ENCODE measurements at places on chromosomes 4 and X.

DNA sequence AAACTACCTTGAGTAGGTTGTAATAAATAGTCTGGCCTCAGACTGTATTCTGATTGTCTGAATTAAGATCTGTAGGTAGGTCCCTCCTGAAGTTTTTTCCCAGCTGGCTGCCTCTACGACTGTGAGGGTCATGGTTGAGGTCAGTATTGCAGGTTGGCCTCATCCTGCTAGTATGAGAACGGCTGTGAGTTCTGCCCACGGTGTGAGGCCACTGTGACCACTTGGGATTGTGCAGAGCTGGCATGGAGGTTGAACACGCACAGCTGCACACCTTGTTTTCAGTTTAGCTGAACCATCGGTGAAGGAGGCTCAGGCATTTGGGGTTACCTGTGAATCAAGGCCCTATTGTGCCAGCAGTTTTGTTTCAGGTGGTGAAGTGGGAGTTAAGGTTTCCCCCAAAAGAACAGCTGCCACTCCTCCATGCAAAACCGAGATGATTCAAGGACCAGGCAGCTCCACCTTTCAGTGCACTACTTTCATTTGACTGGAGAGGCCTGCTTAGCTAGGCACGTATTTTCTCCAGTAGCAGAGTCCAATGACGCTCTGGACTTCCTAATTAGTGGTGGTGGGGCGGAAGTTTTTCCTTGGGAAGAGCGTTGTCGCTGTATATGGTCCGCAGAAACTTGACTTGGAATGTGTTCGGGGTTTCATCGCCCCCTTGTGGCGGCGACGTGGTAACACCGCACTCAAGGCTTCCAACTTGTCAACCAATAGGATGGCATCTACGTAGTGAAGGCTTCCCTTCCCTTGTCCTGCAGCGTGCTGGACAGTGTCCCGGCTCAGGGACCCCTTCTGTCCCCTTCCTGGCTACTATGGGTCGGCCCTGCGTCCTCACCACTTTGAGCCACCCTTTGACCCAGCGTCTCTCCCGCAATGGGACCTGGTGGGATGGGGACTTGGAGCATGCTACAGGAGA is 13.8 kb downstream of the CMC4 start:
- DNase-seq, result peak; percentile 68

- no peak for DNase-seq
These were observed 19.9 kb downstream of the CC2D2A start for GRCh38 chr4:15489551-15489950.

DNA sequence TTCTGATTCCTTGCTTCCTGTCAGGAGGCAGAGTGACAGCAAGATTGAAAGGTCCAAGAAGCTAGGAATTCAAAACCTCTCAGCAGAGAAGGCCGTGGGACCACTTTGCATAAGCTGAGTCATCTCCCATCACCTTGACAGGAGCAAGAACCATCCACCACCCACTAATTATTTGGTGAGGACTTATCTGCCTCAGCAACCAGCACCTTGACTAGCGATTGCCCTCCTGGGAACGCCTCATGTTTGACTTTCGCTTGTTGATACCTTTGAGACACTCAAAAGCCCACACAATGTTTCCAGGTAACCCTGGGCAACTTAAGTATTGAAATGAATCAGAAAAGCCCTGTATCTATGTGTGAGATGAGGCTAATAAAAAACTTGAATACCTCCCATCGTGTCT is 233.5 kb upstream of the GYPA start:
- no peak for DNase-seq

DNA sequence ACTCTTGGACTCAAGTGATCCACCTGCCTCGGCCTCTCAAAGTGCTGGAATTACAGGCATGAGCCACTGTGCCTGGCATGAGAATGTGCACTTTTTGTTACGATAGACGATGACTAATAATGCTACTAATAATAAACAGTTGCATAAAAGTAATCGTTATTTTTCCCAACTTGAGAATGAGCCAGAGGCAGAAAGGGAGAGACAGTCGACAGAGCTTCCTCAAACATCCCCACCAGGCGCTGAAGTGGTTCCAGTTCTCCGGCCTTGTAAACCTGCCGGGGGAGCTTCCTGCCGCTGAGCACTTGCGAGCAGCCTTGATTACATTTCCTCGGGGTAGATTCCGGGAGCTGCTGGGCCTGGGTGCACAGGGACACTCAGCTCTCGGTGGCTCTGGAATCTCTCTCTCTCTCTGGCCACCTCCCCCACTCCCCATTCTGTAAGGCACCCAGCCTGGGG is 8.9 kb upstream of the HTRA3 start:
- DNase-seq, result peak; percentile 59

DNA sequence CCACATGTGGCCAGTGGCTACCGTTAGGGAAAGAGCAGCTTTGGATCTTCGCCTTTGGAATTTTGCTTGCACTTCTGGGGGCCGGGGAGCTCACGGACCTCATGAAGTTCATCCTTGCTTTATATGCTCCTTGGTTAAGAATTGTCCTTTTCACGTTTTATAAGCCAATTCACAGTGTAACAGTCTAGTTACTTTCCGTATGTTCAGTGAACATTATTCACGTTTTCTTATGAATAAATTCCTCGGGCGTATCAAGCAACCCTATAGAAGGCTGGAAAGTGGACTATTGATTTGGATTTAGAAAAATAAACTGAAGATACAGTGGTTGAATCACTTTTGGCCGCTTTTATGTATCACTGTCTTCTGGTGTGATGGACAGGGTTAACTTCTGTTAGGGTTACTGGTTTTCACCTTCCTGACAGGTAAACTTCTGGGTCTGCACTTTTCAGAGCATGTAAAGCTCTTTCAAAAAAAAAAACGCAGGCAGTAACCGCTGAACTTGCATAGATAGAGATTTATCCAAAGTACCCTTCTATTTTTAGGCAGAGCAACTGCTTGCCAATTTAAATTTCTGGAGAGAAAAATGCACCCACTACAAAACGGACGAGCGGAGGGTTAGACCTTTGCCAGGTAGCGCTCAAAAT is 569 bp upstream of the PDLIM5 start:
- no peak for DNase-seq

GRCh38 chrX:107982356-107982755 is at the start of gene TEX13B:
Gene TEX13B, minus strand, starts transcription at chrX:107982370. Its CDS starts 243 bp downstream, at chrX:107982127.
- DNase-seq, result no peak

DNA sequence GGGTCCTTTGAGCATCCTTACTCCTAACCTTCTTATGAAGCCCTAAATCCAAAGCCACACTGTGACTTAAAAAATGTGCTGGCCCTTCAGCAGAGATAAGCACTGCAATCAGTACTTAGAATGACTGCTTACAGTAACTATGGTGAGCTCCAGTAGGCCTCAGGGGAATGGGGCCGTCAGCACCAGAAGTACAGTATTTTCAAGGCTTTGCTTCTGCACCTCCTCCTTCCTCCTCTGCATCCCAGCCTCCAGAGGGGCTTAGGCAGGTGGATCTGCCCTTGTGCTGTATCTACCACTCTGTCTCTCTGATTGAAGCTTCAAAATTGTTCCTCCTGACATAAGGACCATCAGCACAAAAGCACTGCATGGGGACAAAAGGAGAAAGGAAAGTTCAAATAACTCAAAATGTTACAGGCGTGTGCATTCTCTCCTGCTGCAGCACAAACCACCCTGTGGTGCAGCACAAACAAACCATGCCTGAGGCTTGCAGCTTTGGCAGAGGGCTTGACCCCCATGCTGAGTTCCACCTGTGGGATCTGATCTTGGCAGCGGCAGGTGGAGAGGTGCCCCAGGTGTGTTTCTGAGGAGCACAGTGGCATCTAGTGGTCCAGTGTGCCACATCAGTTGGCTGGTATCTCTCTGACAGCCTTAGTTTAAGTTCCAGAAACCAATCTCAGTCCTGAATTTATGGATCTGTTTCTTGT is 164.7 kb downstream of the SOWAHB start:
- no peak for DNase-seq

DNA sequence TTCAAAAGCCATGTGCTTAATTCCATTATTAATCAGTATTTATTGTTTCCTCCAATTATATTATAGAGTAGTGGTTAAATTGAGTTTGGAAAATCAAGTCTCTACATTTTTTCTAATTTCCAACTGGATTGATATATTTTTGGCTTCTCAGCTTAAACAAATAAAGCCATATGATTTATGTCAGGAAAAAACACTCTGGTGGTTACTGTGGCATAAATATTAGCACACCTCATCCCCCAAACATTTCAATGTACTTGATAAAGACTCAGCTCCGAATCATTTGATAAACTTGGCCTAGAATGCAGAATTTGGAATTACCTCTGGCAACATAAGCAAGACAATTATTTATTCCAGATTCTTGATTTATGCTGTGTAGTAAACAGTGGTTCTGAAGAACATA is 2313.8 kb downstream of the ARAP2 start:
- DNase-seq, result no peak

- DNase-seq, result no peak
These were observed 50.1 kb downstream of the ADD1 start for GRCh38 chr4:2893772-2894171.

DNA sequence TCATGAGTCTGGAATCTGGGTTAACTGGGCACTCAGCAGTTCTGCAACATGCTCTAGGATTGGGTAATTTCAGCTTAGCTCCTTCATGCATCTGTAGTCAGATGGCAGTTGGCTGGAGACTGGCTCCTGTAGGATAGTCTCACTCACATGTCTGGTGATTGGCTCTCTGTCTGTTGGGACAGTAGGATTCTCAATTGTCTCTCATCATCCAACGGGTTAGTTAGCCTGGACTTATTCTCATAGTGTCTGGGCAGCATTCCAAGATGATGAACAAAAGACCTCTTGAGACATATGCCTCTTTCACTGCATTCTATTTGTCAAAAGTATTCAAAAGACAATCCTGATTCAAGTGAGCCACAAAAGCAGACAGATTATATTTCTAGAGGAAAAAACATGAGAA is 795.6 kb upstream of the GALNTL6 start:
- no peak for DNase-seq

DNA sequence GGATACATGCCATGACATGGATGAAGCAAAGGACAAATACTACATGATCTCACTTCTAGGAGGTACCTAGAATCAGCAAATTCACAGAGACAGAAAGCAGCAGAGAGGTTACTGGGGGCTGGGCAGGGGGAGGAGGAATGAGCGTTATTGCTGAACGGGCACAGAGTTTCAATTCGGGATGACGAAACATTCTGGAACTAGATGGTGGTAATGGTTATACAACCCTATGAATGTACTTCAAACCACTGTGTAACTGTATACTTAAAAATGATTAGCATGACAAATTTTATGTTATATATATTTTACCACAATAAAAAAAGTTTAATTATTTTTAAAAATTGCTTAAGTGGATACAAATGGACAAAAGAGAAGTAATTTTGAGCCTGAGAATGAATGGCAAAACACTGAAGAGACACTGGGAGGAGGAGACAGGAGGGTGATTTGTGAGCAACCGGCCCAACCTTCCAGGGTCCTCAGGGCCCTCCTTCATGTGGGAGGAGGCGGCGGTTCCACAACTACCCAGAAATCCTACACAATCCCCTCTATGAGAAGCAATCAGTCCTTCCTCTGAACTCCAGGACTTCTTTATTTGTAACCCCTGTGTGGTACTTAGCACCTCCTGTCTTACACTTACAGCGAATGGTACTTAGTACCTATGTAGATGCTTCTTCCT is 14.1 kb downstream of the ACSL1 start:
- DNase-seq, result no peak

- DNase-seq, result no peak
These were observed 73.7 kb downstream of the ELOVL6 start for GRCh38 chr4:110124711-110125110.

DNA sequence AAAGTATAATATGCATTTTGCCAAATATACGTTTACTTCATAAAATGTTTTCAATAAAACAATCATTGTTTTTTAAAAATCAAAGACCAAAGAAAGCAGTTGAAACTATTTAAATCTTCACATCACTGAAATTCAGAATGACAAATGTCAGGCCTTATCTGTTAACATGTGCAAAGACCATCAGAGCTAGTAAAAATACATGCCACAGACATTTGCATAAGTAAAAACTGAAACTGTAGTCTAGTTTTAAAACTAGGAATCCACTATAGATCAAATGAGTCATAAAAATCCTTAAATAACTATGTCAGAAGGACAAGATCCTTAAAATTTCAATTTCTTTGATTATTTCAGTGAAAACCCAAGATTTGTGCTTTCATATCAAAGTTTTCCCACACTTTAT is 24.8 kb downstream of the KLHL15 start:
- DNase-seq, result no peak

- DNase-seq, result no peak
These were observed 51.1 kb upstream of the UGT8 start for GRCh38 chr4:114547340-114548134.

- DNase-seq, result no peak
These were observed 151.9 kb upstream of the RPS6KA3 start for GRCh38 chrX:20418379-20419150.

GRCh38 chrX:140439476-140439875 is 65.4 kb downstream of the SOX3 start:
- peak; percentile 22 for DNase-seq

GRCh38 chrX:154372612-154373022 is 1.8 kb downstream of the FLNA start:
- DNase-seq, result no peak
